ENCODE measurements at places on chromosomes 2 and 18. TPM values are rescaled to one million over a fixed set of nuclear protein-coding genes. Genes with fewer than 3 reads are reported as not detected.

The GTF2A1L gene
- total RNA-seq = 0.98 TPM

The PIEZO2 gene
- total RNA-seq = 5.3 TPM

The MREG gene
- 1.5 TPM for total RNA-seq

The XIRP2 gene
- total RNA-seq = under 0.01 TPM

The ANKRD36B gene
- total RNA-seq = 17.8 TPM

The PLCD4 gene
- total RNA-seq = 4.0 TPM

Data from smooth muscle cell of the coronary artery (primary cell).